WTC11 (cell line): ENCODE measurements at places on chromosomes 7 and 10. TPM values are rescaled to one million over a fixed set of nuclear protein-coding genes. Genes with fewer than 3 reads are reported as not detected.

DNA sequence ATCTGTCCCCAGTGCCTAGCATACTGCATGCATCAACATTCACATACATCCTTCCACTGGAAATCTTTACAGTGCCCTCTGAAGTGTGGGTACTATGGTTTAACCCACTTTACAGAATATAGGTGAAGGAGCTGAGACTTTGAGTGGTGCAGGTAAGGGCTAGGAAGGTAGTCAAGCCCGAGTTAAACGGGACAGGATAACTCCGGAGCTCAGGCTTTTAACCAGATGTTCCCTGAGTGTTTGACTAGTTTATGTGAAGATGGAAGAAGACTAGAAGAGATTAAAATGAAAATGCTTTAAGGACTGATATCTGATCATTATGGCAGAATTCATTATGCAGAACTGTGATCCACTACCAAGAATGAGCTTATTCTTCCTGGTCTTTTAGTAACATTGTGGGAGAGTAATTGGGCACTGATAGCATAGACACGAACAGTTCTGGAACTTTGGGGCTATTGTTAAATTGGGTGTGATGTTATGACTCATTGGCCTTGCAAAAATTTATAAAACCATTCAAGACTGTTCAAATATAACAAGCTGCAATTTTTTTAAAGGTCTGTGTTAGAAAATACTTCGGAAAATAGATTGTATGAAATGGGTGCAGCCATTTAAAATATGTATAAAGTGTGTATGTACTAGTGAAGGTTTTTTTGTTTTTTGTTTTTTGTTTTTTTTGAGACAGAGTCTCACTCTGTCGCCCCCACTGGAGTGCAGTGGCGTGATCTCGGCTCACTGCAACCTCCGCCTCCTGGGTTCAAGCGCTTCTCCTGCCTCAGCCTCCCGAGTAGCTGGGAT is 4.4 kb downstream of the CUL1 start:
- peaks cover 73% of the 10 kb centered on the region for H3K4me1 ChIP-seq
- H3K36me3 ChIP-seq = no peaks in the 10 kb centered on the region
- no peak overlapping the region for H3K4me3 ChIP-seq
- DNase-seq = no peak

DNA sequence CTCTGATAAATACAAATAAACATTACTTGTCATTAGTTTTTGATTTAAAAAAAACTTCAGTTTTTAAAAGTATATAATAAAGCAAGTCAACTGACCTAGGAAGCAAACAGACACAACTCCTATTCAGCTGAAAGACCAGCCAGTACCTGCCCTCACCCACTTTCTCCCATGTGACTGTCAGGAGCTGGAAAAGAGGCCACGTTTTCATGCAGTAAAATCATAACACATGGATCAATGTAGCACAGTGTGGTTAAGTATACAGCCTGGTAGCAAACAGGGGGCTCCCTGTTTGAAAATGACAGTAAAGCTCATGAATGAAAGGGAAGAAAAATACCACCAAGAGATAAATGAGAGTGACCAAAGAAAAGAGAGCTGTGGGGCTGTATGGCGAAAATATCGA is 21.6 kb downstream of the KIN start:
- H3K36me3 ChIP-seq = peaks cover 65% of the 10 kb centered on the region
- no peaks in the 10 kb centered on the region for H3K27me3 ChIP-seq
- H3K4me3 ChIP-seq = no peak overlapping the region
- no peak overlapping the region for H3K27ac ChIP-seq
- no peaks in the 10 kb centered on the region for H3K4me1 ChIP-seq

DNA sequence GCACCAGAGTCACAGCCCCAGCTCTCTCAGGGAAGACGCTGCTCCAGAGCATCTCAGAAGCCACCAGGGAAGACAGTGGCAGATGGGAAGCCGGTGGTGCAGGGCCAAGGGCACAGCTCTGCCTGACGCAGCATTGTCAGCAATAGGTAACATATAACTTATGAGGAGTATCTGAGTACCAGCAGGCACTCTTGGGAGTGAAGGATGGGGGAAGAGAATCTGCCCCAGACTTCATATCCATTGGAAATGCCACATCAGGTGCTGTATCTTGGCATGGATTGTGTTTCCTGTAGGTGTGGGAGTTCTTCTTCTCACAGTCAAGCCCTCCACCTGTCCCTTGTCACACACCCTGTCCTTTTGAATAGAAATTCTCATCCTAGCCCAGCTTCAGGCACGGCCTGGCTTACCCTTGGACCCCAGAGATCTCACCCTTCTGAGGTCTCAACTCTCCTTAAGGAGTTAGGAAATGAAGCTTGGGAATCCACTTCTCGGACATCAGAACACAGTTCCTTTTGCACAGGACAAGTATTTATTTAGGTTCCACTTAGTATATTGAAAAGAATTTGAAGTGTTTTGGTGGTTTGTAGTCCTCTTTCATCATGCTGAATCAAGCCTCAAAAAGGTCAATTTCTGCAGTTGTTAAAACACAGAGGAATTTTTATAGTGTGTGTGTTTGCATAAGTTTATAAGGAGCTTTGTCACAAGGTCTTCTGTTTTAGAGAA is 9.9 kb downstream of the EPDR1 start:
- H3K27ac ChIP-seq = no peak overlapping the region
- no peaks in the 10 kb centered on the region for H3K4me1 ChIP-seq
- H3K36me3 ChIP-seq = peaks cover 4% of the 10 kb centered on the region
- no peak overlapping the region for H3K4me3 ChIP-seq

- H3K36me3 ChIP-seq = no peaks in the 10 kb centered on the region
- DNase-seq = no peak
- no peaks in the 10 kb centered on the region for H3K27me3 ChIP-seq
- no peak overlapping the region for H3K4me3 ChIP-seq
- peaks cover 18% of the 10 kb centered on the region for H3K4me1 ChIP-seq
These were observed 6.9 kb upstream of the CALML5 start for GRCh38 chr10:5506246-5506645.

GRCh38 chr7:134932707-134933370 is 53.5 kb upstream of the AGBL3 start:
- H3K4me3 ChIP-seq = no peak overlapping the region
- DNase-seq = no peak

- peaks cover 2% of the 10 kb centered on the region for H3K36me3 ChIP-seq
- peaks cover 7% of the 10 kb centered on the region for H3K4me1 ChIP-seq
- no peak overlapping the region for H3K4me3 ChIP-seq
These were observed 7.2 kb downstream of the INSYN2A start for GRCh38 chr10:127189226-127189625.

GRCh38 chr7:117064688-117065087 is 111.4 kb downstream of the ST7 start:
- H3K27me3 ChIP-seq = no peaks in the 10 kb centered on the region
- no peaks in the 10 kb centered on the region for H3K36me3 ChIP-seq
- DNase-seq = no peak
- H3K4me1 ChIP-seq = peaks cover 36% of the 10 kb centered on the region

DNA sequence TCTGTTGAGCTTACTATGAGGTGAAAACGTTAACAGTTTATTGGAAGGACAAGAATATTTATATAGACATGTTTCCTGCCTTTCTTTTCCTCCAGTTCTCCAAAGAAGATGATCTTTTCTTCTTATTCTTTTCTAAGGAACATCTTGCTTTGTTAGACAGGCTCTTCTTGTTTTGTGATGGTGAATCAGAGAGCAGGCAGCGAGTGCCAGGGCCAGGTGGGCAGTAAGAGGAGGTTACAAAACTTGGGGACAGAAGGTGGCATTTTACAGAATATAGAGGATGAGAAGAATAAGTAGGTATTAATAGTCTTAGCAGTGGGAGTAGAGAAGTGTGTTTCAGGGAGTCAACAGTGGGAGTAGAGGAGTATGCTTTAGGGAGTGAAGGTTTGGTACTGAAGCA is 223.6 kb downstream of the ARL4A start:
- no peak overlapping the region for H3K27ac ChIP-seq
- no peaks in the 10 kb centered on the region for H3K36me3 ChIP-seq
- no peak for DNase-seq

DNA sequence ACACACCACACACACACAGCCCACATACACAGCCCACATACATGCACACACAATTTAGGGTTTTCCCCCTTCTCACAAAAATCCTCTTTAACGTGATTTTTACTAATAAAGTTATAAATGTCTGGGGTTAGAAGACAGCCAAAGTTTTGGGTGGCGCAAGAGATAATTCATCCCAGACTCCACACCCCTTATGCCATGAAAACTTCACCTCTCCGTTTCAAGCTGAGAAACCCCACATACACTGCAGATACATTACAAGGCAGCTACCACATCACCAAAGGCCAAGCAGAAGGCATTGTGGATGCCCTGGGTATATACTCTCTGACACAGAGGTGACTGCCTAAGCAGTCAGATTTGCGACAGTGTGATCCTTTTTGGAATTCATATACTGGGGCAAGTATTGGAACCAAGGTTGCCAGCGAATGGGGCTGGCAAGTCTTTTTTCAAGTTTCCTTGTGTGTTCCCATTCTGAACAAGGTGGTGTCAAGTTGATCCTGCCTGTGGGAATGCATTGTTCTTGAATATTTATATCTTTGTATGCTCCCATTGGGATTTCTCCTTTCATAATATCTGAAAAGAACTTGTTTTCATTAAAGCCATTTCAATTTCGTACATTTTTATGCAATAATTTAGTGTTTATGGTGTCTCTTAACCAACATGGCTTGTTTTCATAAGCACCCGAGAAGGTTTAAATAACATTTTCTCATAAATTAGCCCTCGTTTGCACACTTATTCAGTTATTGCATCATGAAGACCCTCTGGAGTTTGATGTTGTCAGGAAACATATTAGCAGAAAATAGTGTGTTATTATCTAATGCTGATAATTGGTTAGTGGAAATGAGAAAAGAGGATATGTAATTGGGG is 130.2 kb downstream of the TCF7L2 start:
- H3K4me1 ChIP-seq = peaks cover 78% of the 10 kb centered on the region
- H3K36me3 ChIP-seq = peaks cover under 1% of the 10 kb centered on the region
- no peaks in the 10 kb centered on the region for H3K27me3 ChIP-seq
- no peak overlapping the region for H3K4me3 ChIP-seq
- peak overlapping the region; percentile 82 for H3K27ac ChIP-seq

DNA sequence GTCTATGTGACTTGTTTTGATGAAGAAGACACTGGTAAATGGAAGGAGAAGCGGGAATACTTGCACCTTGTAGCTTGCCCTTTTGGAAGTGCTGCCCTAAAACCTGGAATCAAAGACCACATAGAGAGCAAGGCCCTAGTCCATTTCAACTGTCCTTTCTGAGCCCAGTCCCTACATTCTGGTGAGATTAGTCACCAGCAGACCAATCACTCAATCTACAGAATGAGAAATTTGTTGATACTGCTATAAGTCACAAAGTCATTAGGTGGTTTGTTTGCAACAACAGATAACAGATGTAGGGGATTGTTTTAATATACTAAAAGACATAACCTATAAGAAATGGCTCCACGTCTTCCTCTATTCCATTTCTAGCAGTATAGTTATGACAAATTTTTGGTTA is 33.6 kb downstream of the WASL start:
- no peak for DNase-seq
- peaks cover 39% of the 10 kb centered on the region for H3K4me1 ChIP-seq
- no peaks in the 10 kb centered on the region for H3K27me3 ChIP-seq

- H3K27me3 ChIP-seq = no peaks in the 10 kb centered on the region
- no peak overlapping the region for H3K4me3 ChIP-seq
- H3K4me1 ChIP-seq = peaks cover 16% of the 10 kb centered on the region
- no peak for DNase-seq
- no peaks in the 10 kb centered on the region for H3K36me3 ChIP-seq
These were observed 234.5 kb downstream of the SORCS3 start for GRCh38 chr10:104875561-104875960.

DNA sequence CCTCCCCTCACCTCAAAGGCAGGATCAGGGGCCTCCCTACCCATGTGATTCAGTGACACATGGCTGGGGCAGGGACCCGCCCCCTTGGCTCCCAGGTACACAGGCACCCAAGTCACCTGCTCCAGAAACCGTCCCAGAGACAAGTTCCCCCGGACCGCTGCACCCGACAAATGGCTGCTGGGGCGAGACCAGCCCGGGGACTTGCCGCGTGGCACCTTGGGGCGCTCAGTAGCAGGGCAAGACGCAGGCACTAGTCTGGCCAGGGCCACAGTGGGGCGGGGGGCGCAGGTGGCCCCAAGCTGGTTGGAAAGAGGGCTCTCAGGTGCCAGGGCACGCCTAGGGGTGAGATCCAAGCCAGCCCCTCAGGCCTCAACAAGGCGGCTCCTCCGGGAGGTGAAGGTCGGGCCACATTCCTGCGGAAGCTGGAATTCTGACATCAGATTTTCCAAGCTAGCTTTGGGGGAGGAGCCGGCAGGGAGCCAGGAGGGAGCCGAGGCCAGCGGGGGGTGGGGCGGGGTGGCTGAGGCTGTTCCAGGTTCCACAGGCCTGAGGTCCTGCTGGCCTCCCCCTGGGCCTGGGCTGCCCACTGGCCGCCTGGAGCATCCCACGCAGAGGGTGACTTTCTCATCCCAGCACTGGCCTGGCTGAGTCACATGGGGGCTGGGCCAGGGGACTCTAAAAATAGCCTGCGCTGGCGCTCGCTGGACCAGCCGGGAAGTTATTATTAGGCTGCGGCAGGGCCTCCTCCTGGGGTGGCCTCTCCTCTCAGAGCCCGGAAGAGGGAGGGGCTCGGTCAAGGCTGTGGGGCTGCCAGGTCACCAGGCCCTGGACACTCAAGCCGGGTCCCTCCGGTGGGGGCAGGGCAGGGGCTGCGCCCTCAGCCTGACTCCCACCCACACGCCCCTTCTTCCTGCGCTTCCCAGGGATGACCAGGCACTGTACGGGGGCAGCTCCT is 20.5 kb upstream of the INPP5A start:
- peak overlapping the region; percentile 23; the same call in 1 of the 2 replicates for H3K27ac ChIP-seq
- no peaks in the 10 kb centered on the region for H3K36me3 ChIP-seq
- H3K4me3 ChIP-seq = peak overlapping the region; percentile 81
- H3K4me1 ChIP-seq = peaks cover 32% of the 10 kb centered on the region
- peaks cover 16% of the 10 kb centered on the region for H3K27me3 ChIP-seq
- peak; percentile 75 for DNase-seq

DNA sequence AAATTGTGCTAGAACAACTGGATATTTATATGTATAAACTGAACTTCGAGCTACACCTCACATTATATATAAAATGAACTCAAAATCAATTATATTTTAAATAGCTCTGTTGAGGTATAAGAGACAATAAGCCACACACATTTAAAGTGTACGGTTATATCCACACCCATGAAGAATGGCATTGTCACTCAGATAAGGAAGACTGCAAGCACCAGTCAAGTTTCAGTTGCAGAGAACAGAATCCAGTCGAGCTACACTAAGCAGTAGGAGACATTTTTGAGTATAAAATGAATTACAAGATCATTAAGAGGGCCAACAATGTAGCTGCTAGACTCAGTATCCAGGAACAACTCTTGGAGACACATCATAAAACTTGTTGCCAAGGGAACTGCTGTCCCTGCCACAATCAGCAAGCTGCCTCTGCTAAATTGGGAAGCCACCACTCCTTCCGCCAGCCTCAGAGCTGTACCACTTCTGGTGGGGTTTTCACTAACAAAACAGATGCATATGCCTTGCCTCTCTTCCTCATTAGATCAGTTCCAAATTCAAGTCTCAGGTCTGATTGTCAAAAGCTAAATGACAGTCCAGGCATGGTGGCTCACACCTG is 19.6 kb upstream of the GPNMB start:
- H3K4me3 ChIP-seq = no peak overlapping the region
- H3K27ac ChIP-seq = no peak overlapping the region
- H3K4me1 ChIP-seq = peaks cover 5% of the 10 kb centered on the region; the same call in 1 of the 2 replicates
- no peaks in the 10 kb centered on the region; the same call in 1 of the 2 replicates for H3K27me3 ChIP-seq

- no peaks in the 10 kb centered on the region; the same call in 1 of the 2 replicates for H3K27me3 ChIP-seq
- no peaks in the 10 kb centered on the region for H3K36me3 ChIP-seq
- H3K4me1 ChIP-seq = no peaks in the 10 kb centered on the region
- no peak overlapping the region for H3K4me3 ChIP-seq
These were observed 296.4 kb upstream of the MAGI2 start for GRCh38 chr7:79749856-79750255.

C10orf90 gene
- total RNA-seq = 0.50 to 0.85 TPM (median 0.62 TPM) in 3 replicates

SLC18A3 gene
- total RNA-seq = 0.07 to 0.13 TPM (median 0.09 TPM) in 3 replicates

TRPV6 gene
- total RNA-seq = 0.63 to 2.0 TPM (median 0.80 TPM) in 3 replicates

TEX36 gene
- not detected in 3 replicates for total RNA-seq

SLC37A3 gene
- 48.2 to 54.8 TPM (median 48.7 TPM) in 3 replicates for total RNA-seq

BMPER gene
- 1.8 to 2.8 TPM (median 1.9 TPM) in 3 replicates for total RNA-seq

ICA1 gene
- total RNA-seq = 31.2 to 36.8 TPM (median 33.4 TPM) in 3 replicates

NRCAM gene
- total RNA-seq = 2.6 to 2.9 TPM (median 2.7 TPM) in 3 replicates

PRKG1 gene
- 15.6 to 16.5 TPM (median 15.7 TPM) in 3 replicates for total RNA-seq
